GM23248 (cell line): ENCODE measurements at places on chromosomes 2 and 18. TPM values are rescaled to one million over a fixed set of nuclear protein-coding genes. Genes with fewer than 3 reads are reported as not detected.

GPBAR1 gene
- not detected in 2 replicates for total RNA-seq

DNA sequence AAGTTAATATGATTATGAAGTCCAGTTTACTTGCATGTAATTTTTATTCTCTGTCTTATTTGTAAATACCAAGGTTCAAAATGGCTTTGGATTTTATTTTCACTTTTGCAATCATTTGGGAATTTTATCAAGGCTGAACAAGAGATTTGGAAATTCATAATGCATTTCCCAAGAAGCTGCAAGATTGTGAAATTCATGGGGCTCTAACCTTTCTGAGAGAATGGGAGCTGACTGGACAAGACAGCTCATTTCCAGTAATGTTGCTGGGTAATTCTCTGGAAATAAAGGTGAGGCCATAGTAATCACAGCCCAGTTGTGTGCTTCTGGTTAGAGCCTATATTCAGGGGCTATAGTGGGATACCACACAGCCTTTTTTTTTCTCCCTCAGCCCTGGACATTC lies 21.5 kb upstream of the NABP1 start:
- peak; percentile 89 for DNase-seq

- no peak for DNase-seq
Measured at GRCh38 chr18:7437870-7438269, 129.2 kb upstream of the PTPRM start.

GRCh38 chr18:34729264-34729663 lies 19.2 kb downstream of the DTNA start:
- peak; percentile 55 for DNase-seq

PDE1A gene
- total RNA-seq: 1.9 and 16.3 TPM in 2 replicates

LYPD1 gene
- 0.11 TPM in 1 of 2 replicates, not detected in the other for total RNA-seq

GRCh38 chr2:233060980-233061590 lies 943 bp downstream of the INPP5D start:
- DNase-seq: no peak

DNA sequence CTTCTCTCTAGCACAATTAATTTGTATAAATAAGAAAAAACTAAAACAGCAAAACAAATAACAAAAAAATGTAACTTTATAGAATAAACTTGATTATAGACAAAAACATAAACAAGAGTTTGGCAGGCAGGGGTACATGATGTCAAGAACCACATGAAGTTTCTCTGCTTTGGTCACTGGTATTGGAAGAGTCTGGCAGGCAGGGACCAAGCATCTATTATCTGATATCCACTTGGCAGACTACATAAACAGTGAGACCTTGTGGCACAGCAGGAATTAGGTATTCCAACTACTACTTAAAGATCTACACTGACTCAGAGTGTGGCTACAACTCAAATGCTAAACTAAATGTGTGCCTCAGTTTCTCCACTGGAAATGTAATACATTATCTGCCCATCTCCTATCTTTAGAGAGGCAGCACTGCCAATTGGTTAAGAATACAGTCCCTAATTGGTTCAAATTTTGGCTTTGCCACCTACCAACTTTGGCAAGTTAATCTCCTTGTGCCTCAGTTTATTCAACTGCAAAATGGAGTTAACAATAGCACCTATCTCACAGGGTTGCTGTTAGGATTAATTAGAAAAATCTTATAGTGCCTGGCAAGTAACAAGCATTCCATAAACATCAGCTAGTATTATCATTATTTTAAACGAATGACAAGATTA lies 2.7 kb downstream of the MAP4K3 start:
- peak; percentile 27 for DNase-seq

SDC1 gene
- total RNA-seq: 32.5 and 33.1 TPM in 2 replicates

CASP10 gene
- 5.1 and 5.2 TPM in 2 replicates for total RNA-seq

DNA sequence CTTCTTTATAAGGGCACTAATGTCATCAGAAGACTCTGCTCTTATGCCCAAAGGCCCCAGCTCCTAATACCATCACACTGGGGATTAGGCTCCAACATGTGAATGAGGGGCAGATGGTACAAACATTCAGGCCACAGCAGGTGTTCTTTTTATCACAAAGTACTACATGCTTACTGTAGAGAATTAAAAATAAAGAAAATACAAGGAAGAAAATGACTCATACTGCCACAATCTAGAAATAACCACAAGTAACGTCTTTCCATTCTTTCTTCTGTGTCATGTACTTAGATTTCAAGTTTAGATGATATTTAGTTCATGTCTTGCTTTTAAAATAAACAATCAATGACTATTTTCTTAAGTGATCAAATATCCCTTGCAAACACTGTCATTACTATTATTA lies 100.3 kb upstream of the NEDD4L start:
- peak; percentile 40 for DNase-seq

DNA sequence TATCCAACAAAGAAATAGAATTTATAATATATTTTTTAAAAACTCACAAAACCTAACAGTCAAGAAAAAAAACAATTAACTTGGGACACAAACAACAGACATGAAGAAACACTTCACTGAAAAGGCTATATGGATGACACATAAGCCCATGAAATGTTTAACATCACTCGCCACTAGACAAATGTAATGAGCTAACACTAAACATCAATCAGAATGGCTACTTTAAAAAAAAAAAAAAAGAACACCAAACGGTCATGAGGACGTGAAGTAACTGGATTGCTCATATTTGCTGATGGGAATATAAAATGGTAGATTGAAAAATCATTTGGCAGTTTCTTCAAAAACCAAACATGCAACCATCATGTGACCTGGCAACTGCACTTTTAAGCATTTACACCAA lies 97.3 kb upstream of the RGPD4 start:
- no peak for DNase-seq
